Endodermal cell (in vitro differentiated cells): ENCODE measurements at places on chromosomes 11 and 22. TPM values are rescaled to one million over a fixed set of nuclear protein-coding genes. Genes with fewer than 3 reads are reported as not detected.
A peak's percentile ranks its signal among the peaks of the same experiment; 100 is the strongest.

DNA sequence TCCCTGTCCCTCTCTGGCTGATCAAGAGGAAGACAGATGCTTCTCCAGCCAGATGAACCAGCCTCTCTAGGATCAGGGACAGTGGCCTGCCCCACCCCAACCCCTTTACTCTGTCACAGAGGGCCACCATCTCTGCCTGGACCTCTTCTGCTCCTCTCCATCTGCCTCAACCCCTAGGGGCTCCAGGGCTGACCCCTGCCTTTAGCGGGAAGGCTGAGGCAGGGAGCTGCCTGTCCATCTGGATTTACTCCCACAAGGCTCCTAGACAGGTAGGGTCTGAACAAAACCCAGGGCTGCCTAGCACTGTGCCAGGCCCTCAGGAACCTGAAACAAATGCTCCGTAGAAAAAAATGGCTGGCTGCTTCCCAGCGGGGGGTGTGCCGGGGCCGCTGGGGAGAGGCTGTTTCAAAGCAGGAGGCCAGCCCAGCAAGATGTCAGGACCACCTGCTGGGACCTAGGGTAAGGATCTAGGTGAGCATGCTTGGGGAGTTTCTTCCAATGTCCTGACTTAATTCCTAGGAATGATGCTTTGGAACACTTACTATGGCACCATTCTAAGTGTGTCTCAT, 3.2 kb downstream of the CHST1 start:
- peaks cover 44% of the 10 kb centered on the region for H3K27me3 ChIP-seq
- H3K4me1 ChIP-seq, result peaks cover 5% of the 10 kb centered on the region
- no peak overlapping the region for H3K27ac ChIP-seq
- no peaks in the 10 kb centered on the region for H3K36me3 ChIP-seq
- no peak for DNase-seq

DNA sequence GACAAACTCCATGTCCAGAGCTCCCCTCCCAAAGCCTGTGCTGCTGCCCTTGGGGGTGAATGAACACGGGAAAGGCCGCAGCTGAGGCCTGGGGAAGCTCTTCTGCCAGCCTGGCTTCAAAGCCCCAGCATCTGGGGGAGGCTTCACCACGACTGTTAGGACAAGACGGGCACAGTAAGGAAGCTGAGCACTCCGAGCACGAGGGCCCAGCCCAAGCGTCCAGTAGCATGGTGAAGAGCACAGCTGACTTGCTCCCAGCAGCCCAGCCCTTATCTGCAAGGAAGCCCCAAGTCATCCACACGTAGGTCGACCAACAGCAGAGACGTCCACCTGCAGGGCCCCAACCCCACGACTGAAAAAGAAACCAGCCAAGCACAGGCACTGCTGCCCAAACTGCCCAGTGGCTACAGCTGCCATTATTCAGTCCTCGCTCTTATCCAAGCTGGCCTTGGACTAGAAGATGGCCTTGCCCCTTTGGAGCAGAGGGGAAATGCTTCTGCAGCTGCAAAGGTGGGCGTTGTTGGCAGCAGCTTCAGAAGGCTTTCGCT, 62.5 kb downstream of the SHANK2 start:
- peaks cover 9% of the 10 kb centered on the region for H3K4me1 ChIP-seq
- no peak overlapping the region for H3K27ac ChIP-seq
- H3K4me3 ChIP-seq, result no peak overlapping the region
- DNase-seq, result no peak
- no peaks in the 10 kb centered on the region for H3K36me3 ChIP-seq
- H3K27me3 ChIP-seq, result no peaks in the 10 kb centered on the region

Gene ATP6V1E1
- 129 TPM in 2 replicates for total RNA-seq

Gene SCGB1A1
- not detected in 3 replicates for total RNA-seq

DNA sequence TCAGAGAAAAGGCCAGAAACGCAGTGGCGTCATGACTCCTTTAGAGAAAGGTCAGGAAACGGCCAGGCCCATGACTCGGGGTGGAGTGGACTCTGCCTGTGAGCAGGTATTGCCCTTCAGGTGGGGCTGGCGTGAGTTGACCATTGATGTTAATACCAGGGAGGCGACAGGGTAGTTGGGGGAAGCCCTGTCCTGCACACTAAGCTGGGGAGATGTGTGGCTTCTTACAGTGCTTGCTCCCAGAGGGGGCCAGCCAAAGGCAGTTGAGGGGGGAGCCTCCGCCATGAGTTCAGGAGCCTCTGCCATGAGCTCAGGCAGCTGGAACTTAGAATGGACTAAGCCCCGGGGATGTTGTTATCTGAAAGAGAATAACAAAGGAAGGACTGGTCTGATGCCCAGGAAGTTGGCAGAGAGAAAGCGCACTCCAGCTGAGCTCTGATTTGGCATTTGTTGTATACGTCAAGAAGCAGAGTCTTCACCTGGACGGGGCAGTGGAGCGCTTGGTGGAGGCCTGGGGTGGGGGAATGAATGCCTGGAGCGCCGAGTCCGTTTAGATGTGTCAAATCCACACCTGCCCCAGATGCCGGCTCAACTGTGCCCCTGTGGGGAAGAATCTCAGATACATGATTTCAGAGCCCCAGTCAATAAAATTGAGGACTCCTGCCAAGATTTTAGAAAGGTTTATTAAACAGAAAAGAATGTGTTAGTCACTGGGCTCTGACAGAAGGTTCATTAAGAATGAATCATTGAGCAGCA, 222.5 kb downstream of the TBC1D22A start:
- H3K4me3 ChIP-seq, result no peak overlapping the region
- no peak overlapping the region for H3K27ac ChIP-seq
- H3K27me3 ChIP-seq, result no peaks in the 10 kb centered on the region
- no peaks in the 10 kb centered on the region for H3K4me1 ChIP-seq
- DNase-seq, result no peak

- H3K4me1 ChIP-seq, result no peaks in the 10 kb centered on the region
- no peaks in the 10 kb centered on the region for H3K36me3 ChIP-seq
- no peak for DNase-seq
- H3K27ac ChIP-seq, result no peak overlapping the region
- H3K4me3 ChIP-seq, result no peak overlapping the region
Observed at GRCh38 chr11:115083144-115083806, 404.9 kb downstream of the NXPE2 start.

Gene MMP11
- 14.3 to 18.1 TPM (median 14.6 TPM) in 3 replicates for total RNA-seq

DNA sequence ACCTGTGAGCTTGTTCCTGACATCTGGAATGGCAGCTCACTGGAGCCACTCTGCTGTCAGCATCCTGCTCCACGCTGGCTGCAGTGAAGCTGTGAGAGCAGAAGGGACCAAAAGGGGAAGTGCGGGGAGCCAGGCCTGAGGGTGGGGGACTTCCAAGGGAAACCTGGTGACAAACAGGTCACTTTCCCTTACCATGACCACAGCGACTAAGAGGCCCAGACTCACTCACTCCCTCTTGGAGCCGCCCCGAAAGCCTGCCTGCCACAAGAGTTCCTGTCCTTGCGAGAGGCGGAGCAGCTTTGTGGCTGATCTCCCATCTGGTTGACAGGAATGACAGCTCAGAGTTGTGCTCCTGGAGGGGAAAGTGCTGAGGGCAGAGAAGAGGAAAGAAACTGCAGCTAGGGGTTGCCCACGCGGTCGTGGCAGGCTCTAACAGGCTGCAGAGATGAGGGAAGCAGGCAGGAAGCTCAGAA, 183.8 kb upstream of the NTM start:
- H3K27ac ChIP-seq, result no peak overlapping the region
- no peak overlapping the region for H3K4me3 ChIP-seq
- DNase-seq, result peak; percentile 82
- no peaks in the 10 kb centered on the region for H3K36me3 ChIP-seq

DNA sequence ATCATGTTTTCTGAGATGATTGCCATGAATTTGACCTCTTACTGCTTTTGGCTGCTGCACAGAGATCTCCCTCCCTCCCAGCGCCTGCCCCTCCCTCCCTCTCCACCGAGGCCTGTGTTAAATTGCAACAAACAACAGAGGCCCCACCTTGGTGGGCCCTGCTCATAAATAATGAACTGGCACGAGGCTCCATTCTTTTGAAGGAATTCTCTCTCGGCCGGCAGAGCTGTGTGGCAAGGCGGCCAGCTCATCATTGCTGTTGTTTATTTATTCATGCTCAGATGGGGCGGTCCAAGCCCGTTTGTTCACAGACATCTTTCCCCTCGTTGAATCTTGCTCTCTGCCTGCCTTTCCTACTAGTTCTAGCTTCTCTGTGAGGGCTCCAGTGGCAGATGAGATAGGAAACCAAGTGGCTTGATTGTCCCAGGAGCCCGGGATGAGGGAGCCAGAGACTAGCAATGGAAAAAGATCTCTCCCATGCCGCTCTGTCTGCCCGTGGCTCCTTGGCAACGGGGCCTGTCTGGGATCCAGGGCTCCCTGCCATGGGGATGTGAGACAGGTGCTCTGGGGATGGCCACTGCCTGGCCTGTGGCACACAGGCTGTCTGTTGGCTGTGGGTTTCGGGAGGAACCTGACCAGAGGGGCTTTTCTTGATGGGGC, 192.6 kb downstream of the DSCAML1 start:
- H3K4me1 ChIP-seq, result no peaks in the 10 kb centered on the region
- H3K4me3 ChIP-seq, result no peak overlapping the region
- H3K27ac ChIP-seq, result no peak overlapping the region
- peak; percentile 35 for DNase-seq
- peaks cover 77% of the 10 kb centered on the region for H3K27me3 ChIP-seq

- H3K27ac ChIP-seq, result no peak overlapping the region
- no peak overlapping the region for H3K4me3 ChIP-seq
- H3K4me1 ChIP-seq, result no peaks in the 10 kb centered on the region
- H3K36me3 ChIP-seq, result no peaks in the 10 kb centered on the region
Observed at GRCh38 chr11:45098929-45099328, 47.5 kb upstream of the PRDM11 start.

Gene SCGB1C1
- total RNA-seq, result not detected in 2 replicates

Gene TMEM25
- total RNA-seq, result 17.9 to 22.4 TPM (median 17.9 TPM) in 3 replicates

Gene LUZP2
- total RNA-seq, result 1.0 to 2.7 TPM (median 2.0 TPM) in 3 replicates
